ENCODE measurements at places on chromosomes 1 and 21.
A peak's percentile ranks its signal among the peaks of the same experiment; 100 is the strongest.

DNA sequence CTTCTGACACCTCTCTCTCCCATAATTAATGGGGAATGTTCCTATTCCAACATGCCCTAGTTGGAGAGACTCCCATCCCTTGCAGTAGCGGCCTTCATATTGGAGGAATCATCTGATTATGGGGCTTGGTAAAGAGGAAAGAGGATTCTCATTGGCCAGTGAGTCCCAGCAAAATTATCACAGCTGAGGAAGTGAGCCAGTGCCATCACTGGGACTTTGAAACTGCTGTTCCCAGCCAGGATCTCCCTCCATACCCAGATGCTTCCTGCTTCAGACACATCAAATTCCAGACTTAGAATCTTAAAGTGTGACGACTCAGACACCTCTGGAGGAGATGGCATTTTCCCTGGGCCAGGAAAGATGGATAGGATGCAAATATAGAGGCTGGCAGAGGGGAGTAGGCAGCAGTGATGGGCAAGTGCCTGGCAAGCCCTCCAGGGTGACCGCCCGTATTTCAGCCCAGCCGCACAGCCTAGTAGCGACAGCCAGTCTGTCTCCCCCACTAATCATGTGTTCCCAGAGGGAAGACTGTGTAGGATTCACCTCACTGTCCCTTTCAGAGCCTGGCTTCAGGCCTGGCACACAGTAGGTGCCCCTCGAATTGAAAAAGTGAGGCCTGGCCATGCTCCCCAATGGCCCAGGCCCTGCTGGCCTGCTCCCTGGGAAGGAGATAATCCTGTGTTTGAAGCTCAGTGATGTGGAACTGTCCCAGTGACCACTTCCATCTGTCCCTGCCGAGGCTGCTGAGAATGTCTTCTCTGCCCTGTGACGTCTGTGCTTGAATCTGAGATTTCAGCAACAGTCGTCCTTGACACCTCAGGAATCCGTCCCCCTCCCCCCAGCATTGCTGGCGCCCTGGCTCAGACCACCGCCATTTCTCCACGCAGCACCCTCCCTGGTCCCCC, 41.2 kb upstream of the MAGOH start:
- DNase-seq: no peak

- DNase-seq: peak; percentile 79
Measured at GRCh38 chr21:17688912-17689874, 76.5 kb upstream of the BTG3 start.

DNA sequence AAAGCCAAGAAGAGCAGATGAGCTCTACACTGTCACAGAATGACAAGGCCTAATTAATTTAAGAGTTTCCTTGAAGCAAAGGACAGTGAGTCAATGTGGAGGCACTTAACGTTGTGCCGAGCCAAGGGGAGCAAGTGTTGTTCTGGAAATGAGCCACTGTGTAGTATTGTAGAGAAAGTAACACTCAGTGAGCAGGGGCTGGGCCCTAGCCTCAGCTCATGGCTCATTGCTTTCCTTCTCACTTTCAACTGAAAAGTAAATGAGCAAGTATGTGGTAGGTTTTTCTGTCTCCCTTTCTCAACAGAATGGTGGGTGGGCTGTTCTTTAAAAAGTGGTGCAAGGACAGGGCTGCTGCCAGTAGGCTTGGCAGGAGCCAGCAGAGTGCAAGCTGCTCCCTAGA, 11.8 kb upstream of the KIAA0040 start:
- no peak for DNase-seq

- DNase-seq: no peak
Measured at GRCh38 chr1:25110036-25110435, 122.3 kb downstream of the SYF2 start.

DNA sequence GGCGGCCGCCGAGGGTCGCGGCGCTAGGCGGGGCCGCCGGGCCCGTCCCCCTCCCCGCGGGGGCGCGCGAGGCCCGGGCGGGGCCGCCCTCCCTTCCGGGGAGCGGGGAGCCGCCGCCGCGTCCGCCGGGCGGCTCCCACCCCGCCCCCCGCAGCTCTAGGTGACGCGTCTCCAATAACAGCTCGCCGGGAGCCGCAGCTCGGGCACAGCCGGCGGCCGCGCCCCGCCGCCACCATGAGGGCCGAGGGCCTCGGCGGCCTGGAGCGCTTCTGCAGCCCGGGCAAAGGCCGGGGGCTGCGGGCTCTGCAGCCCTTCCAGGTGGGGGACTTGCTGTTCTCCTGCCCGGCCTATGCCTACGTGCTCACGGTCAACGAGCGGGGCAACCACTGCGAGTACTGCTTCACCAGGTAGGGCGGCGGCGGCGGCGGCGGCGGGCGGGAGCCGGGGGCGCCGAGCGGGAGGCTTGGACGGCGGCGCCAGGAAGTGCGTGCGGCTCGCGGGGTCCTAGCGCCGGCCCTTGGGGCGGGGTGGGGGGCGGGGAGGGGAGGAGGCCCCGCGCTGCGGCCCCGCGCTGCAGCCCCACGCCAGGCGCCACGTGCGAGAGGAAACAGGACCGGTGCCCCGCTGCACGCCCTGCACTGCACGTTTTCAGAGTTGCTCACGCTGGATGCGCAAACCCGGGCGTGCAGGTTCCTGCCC, at the start of gene SMYD2:
SMYD2 (plus strand) TSS at position 139 of the 699 bp plus-strand sequence; CDS start at position 235, 96 bp downstream.
- DNase-seq: peak; percentile 67

DNA sequence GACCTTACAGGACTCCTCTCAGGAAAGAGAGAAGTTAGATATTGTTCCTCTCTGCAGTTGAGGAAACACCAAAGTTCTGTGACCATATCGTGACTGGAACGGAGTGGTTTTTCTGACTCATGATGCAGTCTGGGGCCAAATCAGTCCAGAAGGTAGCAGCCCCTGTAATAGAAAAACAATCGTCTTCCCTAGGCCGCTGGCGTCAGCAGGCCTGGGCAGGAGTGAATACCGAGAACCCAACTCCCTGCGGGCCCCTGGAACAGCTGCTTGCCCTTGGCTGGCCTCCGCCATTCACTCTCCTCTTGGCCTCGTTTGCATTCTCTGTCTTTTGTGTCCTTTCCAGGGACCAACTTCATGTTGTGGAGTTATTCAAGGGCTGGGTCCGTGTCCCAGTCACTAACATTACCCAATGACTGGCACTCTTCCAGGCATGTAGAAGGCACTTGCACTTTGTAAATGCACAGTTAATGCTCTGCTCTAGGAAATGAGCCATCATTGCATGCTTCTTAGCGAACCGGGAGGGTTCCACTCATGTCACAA, 10.9 kb upstream of the CD101 start:
- DNase-seq: peak; percentile 76

GRCh38 chr1:165512816-165513215, 31.0 kb upstream of the LRRC52 start:
- DNase-seq: no peak

- no peak for DNase-seq
Measured at GRCh38 chr1:221743416-221744208, 1.7 kb upstream of the DUSP10 start.

DNA sequence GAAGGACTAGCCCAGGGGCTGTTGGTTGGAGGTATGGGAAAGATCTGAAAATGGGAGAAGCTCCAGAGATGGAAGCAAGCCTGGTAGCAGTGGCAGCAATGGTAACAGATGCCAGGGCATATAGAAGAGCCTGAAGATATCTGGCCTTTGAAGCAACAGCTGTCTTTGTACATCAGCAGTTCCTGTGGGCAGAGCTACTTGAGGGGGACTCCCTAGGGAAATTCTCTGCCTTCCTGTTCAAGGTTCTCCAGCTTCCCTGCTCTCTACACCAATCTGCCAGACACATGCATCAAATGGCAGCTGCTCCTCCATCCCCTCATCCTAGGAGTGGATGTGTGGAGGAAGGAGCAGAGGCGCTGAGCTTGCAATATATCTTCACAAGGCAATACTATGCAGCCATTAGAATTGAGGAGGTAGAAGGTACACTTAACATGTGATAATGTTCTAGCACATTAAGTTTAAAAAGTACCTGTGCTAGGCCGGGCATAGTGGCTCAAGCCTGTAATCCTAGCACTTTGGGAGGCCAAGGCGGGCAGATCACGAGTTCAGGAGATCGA, 2.2 kb downstream of the TMEM35B start:
- no peak for DNase-seq

DNA sequence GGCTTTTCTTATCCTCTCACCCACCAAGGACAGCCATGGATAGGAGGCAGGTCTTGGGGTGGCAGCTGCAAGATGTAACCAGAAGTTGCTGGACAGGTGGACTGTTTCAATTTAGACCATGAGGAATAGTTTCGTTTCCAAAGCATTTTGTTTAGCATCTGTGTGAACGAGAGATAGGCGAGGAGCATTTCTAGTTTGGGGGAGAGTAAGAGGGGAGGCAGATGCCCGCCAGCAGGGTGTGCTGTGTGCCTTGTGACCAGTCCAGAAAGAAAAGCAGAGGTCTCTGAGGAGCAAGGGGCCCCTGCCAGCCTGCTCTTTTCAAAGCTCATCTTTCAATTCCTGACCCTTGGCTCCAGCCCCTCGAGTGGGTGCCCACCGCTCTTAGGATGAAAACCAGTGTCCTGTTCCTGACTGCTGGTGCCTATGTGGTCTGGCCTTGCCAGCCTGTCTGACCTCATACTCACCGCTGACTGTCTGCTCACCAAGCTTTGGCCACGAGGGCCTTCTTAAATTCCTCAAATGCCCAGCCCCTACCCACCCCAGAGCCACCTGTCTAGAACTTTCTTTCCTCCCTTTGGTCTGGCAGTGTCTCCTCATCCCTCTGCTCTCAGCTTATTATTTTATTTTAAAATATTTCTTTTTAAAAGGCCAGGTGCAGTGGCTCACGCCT, 8.5 kb downstream of the SERINC2 start:
- no peak for DNase-seq

- DNase-seq: no peak
Measured at GRCh38 chr1:41242342-41243078, 404 bp upstream of the SCMH1 start.

DNA sequence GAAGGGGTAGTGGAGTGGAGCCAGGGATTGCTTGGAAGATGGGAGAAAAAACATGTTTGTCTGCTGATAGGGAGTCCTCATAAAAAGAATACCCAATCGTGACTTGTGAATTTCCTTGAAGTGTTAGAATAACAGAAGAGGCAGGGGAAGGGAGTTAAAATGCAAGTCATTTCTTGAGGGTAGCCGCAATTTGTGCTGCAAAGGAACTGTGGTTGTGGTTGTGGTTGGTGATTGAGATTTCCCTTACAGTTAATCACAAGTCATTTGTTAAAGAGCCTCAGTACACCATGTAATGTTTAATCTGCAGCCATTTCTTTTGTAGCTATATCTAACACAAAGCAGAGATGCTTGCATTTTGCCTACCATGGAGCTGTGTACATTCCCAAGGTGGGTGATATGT, 38.5 kb upstream of the EGLN1 start:
- no peak for DNase-seq

DNA sequence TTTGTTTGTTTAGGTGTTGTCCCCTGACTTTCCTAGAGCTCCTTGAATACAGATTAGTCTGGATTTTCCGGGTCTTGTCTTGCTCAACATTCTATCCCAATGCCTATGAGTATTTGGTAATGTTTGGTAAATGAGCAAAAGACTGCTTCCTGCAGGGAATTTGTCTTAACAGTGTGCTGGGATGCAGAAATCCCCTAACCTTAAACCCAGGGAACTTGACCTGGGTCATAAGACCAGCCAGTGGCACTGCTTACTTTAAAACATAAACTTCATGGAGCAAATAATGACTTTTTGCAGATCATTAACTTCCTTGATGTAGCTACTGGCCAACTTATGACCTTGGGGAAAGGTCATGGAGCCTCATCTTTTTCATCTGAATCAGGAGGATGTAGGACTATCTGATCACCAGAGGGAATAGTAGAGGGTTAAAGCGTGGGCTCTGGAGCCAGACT, 27.2 kb downstream of the TCEANC2 start:
- DNase-seq: no peak

All from T1000 (cell line).